Activated CD4-positive, alpha-beta T cell treated with anti-CD3 and anti-CD28 coated beads for 48 hours (primary cell): ENCODE measurements at places on chromosomes 6 and 20.

DNA sequence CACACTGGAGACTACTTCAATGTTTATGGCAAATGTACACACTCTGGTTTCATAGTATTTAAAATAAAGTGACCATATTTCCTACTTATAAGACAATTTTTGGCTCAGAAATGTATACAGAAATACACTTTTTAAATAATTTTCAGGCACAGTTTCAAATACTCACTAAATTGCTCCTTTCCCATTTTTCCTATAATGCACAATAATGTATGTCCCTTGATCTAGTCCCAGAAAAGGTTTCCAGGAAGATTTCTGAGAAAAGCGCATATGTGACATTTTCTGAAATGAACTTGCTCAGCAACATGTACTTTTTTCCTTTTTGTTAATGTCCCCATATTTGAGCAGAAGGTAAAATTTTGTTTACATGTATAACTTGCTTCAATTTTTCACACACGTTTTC lies 591.4 kb downstream of the CD109 start:
- no peak for DNase-seq

- no peak for DNase-seq
Observed at GRCh38 chr6:132841966-132842365, 27.6 kb downstream of the RPS12 start.

- no peak for DNase-seq
Observed at GRCh38 chr6:103799971-103800670, 1059.6 kb downstream of the HACE1 start.

DNA sequence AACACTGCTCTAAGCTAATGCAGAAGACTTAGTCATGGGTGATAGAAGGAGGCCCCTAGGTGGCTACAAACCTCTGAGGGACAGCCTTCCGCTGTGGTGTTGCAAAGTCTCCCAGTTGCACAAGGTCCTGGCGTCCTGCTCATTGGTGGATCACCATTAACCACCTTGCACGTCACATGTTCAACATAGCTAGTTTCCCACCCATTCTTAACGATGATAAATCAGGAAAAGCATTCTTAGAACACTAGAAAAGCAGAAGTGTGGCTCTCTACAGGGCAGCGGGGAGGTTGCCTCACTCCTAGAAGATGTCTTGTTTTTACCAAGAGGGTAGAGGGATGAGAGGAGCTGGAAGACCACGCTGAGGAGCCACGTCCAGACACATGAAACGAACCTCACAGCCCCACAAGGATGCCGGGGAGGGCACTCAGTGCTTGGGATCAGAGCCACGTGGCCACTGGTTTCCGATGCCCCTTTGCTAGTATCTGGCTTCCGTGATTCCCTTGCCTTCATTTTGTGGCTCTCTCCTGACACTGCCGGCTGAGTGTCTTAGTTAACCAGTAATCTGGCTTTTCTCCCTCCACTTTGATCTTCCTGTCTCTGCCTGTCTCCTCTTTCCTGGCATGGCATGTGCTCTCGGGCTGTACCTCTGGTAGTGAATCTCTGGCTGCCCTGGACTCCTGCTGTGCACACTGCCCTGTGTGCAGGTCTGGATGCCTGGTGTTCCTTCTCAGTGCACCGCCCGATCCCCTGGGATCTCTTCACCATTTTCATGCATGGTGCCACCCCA lies 91.4 kb upstream of the NEDD9 start:
- no peak for DNase-seq

DNA sequence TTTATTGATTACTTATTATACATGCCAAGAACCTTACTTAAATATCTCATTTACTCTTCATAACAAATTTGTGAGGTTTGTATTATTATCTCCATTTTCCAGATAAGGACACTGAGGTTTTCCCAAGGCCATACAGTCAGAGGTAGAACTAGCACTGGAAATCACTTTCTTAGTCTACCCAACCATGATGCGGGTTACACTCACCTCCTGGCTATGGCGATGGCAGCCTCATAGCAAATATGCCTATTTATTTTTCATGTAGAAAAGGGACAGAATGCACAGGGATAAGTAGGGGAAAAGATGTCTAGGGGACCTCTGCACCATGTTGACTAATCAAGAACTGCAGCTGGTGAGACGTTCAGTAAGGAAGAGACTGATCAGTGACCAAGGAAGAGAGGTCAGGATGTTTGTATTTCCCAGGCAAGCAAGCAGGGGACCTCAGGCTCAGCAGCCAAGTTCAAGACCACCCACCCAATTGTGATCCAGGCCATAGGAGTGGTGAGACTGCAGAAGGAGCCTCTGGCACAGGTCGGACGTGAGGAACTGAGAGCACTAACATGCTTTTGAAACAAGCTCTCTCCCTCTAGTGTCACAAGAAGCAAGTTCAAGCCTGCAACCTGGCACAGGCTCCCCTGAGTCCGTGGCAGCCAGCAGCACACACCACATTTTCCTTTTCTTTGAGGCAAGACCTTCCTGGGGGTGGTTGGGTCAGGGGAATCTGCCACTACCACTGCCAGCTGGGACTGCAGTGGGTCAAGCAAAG lies 97.8 kb downstream of the GMPR start:
- no peak for DNase-seq

GRCh38 chr6:20126789-20127653 lies 85.2 kb downstream of the MBOAT1 start:
- peak; percentile 75 for DNase-seq

DNA sequence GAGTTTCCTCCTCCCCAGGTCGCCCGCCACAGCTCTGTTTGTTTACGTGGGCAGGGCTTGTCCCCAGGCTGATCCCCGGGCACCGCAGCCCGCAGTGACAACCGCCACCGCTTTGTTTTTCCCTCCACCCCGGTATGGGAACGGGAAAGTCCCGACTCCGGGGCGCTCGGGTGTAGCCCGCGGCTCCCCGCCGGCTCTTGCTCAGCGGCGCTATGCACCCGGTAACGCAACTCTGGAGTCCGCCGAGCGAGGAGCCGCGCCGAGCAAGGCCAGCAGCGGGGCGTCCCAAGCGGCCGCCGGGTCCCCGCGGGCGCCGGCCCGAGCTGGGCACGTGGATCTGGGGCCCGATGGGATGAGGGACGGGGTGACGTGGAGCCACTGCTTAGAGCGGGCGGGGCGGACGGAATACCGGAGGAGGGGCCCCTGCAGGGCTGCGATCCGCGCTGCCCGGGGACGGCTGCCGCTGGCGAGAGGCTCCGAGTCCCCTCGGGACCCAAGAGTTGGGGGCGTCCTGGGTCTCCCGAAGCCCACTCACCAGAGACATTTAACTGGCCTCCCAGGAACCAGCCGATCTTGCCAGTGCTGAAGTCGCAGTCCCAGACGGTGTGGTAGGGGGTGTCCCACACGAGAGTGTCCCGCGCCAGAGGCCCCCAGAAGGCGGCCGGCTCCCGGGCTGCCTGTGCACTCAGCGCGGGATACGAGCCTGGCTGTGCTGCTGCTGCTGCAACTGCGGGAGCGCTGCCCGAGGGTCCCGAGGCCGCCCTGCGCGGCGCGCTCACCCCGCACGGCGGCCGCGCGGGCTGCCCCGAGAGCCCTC lies 497 bp downstream of the ACSS1 start:
- DNase-seq = peak; percentile 77

DNA sequence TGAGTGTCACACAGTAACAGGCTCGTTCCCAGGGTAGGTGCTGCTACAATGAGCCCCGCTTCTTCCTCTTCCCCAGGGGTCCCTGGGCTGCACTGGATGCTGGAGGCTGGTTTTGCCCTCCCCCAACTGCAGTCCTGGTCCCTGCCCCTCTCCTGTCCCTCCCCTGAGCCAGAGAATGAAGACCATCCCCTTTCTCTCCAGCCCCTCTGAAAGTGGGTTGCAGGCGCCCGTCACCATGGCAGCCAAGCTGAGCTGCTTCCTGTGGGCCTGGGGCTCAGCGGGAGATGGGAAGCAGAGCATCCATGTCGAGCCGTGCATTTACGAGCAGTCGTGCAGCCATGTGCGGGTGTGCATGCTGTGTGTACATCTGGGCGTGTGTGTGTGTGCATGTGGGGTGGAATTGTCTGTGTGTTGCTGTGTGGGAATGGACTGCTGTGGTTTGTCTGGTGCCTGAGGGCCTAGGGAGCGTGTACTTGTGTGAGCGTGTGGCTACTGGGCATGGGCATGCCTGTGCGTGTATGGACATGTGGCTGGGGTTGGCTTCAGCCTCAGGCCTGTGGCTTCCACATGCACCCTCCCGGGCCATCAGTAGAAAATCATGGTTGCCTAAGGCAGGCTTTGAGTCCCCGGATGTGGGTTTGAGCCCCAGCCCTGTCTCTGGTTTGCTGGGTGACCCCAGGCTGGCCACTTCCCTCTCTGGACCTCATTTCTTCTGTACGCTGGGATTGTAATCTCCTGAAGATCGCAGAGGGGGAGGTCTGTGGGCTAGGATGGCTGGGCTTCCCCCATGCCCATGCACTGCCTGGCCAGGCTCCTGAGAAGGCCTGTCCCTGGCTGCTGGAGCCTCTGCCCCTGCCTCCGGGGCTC lies 48.8 kb downstream of the SRC start:
- DNase-seq = no peak

DNA sequence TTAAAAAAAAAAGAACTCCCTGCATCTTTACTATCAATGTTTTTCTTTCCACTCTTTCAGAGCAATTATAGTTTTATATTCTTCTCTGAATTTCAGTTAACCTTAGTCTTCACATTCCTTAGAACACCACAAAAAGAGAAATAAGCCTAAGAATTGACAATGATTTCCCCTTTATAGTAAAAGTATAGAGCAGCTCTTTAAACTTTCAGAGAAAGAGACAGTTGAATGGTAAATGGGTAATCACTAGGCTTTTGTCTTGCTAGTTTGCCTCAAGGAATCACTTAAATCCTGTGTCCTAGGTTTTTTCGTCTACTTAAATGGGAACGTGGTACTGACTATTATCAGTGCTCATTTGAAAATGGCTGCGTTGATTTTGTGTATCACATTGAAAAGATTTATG lies 31.8 kb downstream of the SLX4IP start:
- DNase-seq = no peak

GRCh38 chr6:100806296-100806695 lies 74.8 kb downstream of the ASCC3 start:
- no peak for DNase-seq

GRCh38 chr20:37329481-37330165 lies 16.3 kb upstream of the SRC start:
- DNase-seq = no peak

DNA sequence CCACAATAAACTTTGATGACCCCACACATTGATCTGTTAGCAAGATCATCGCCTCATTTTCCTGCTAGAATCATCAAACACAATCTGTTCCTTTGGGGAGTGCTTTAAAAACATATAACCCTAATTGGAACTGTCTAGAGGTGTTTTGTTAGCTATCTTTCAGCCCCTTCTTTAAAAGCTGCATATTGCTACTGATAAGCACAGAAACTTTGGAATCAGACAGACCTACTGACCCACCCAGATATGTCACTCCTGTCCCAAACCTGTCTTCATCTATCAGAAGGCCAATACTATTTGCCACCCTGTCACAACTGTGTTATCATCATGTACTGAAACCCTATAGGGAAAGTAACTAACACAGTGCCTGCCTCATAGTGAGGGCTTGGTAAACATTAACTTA lies 172.4 kb upstream of the SASH1 start:
- DNase-seq = no peak

DNA sequence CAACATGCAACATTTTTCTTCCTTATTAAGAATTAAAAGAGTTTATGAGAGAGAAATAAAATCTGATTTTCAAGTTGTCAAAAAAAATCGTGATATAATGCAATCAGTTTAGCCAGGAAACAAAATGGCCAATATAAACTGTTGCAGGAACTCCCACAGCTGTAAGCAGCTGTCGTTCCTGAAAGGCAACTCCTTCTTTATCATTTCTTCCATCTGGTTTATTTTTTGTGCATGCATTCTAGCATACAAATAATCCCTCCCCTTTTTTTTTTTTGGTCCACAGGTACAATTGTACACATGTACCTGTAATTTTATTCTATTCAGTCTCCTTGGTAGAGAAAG lies 19.7 kb downstream of the TRAF3IP2 start:
- DNase-seq = no peak

DNA sequence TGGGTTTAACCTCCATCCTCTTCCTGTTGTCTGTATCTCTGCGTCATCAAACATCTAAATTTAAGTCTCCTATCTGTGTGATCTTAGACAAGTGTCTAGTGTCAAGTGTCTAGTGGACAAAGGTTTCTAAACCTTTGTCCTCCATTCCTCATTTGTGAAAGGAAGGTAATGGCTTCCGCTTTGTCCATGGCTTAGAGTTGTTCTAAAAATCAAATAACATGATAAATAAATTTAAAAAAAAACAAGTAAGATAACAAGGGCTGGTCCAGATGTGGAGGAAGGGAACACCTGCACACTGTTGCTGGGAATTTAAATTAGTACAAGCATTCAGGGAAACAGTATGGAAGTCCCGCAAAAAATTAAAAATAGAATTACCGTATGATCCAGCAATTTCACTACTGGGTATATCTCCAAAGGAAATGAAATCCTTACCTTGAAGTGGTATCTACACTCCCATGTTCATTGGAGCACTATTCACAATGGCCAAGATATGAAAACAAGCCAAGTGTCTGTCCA lies 17.6 kb upstream of the SERPINB1 start:
- no peak for DNase-seq

DNA sequence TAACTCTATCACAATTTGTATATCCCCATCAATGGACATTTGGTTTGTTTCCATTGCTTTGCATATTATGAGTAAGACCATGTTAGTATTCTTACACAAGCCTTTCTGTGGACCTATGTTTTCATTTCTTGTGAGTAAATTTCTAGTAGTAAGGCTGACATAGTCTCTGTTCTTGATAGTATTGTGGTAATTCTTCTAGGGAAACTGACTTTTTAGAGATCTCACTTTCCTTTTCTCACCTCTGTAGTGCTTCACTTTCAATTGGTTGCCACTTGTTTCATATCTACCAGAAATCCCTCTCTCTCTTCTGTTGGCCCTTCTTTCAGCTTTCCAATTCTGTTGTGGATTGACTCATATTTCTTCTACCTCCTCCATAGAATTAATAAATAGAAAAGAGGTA lies 8.5 kb downstream of the ISM1 start:
- no peak for DNase-seq

GRCh38 chr6:111685526-111685925 lies 79.8 kb upstream of the TRAF3IP2 start:
- DNase-seq = no peak

DNA sequence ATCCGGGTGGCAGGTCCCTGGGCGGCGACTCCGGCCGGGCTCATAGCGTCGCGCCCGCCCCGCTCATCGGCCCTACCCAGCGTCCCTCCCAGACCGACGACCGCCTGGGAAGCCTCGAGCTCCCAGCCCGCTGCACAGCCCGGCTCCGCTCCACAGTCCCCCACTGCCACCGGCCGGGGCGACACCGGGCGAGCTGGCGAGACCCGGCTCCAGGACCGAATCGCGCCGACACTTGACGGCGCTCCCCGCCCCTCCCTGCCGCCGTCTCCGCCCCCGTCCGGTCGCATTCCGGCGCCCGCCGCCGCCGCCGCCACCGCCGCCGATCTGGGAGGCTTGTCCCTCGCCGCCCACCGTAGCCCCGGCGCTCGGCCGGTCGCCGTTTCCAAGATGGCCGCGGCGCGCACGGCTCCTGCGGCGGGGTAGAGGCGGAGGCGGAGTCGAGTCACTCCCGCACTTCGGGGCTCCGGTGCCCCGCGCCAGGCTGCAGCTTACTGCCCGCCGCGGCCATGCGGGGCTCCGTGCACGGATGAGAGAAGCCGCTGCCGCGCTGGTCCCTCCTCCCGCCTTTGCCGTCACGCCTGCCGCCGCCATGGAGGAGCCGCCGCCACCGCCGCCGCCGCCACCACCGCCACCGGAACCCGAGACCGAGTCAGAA lies at the start of gene MAP3K4:
MAP3K4 (plus strand) TSS at position 364 of the 655 bp plus-strand sequence; CDS start at position 527, 163 bp downstream.
- peak; percentile 85 for DNase-seq
